ENCODE measurements at places on chromosomes 1 and 21. TPM values are rescaled to one million over a fixed set of nuclear protein-coding genes. Genes with fewer than 3 reads are reported as not detected.

UTS2 gene
- total RNA-seq: 8.0 TPM

OR2T5 gene
- not detected for total RNA-seq

PRKACB gene
- 74.0 TPM for total RNA-seq

RNPC3 gene
- total RNA-seq: 51.1 TPM

LPAR3 gene
- 0.32 TPM for total RNA-seq

LIN28A gene
- total RNA-seq: not detected

FOXD2 gene
- 0.74 TPM for total RNA-seq

CGN gene
- 0.37 TPM for total RNA-seq

LINGO4 gene
- 0.22 TPM for total RNA-seq

SERPINC1 gene
- total RNA-seq: not detected

KISS1 gene
- total RNA-seq: 0.59 TPM

NTMT2 gene
- not detected for total RNA-seq

LAMC1 gene
- 1.1 TPM for total RNA-seq

Data from CD4-positive, CD25-positive, alpha-beta regulatory T cell (primary cell).